Left ventricle myocardium inferior (tissue), 1 donor: ENCODE measurements at places on chromosomes 16 and 17.

GRCh38 chr17:42251115-42251514 lies 25.1 kb downstream of the STAT5B start:
- no peak overlapping the region for H3K27ac ChIP-seq
- no peak for DNase-seq
- H3K4me3 ChIP-seq, result no peak overlapping the region
- H3K4me1 ChIP-seq, result peaks cover 61% of the 10 kb centered on the region
- no peaks in the 10 kb centered on the region for H3K27me3 ChIP-seq

DNA sequence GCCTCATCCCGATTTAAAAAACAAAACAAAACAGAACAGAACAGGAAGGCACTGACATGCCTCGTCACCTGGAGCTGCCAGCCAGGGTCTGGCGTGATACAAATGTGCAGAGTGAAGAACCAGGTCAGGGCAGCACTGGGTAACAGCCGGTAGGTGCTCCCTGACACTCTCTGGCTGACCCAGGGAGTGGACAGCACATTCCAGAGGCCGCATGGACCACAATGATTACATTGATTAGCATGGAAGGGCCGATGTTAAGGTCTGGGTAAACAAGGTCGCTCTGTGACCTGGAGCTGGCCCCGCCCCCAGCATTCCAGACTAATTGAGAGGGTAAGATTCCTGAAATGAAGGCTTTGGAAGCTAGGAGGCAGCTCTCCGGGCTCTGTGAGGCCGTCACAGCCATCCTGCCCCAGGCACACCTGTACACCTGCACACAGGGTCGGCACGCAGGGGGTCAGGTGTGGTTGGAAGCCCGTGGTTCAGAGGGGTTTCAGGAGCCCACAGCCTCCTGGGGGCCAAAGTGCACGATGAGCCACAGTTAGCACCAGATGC lies 21.4 kb downstream of the PIEZO1 start:
- no peak overlapping the region for H3K27ac ChIP-seq
- H3K27me3 ChIP-seq, result no peaks in the 10 kb centered on the region
- peaks cover 52% of the 10 kb centered on the region for H3K4me1 ChIP-seq
- H3K4me3 ChIP-seq, result no peak overlapping the region
- DNase-seq, result no peak

DNA sequence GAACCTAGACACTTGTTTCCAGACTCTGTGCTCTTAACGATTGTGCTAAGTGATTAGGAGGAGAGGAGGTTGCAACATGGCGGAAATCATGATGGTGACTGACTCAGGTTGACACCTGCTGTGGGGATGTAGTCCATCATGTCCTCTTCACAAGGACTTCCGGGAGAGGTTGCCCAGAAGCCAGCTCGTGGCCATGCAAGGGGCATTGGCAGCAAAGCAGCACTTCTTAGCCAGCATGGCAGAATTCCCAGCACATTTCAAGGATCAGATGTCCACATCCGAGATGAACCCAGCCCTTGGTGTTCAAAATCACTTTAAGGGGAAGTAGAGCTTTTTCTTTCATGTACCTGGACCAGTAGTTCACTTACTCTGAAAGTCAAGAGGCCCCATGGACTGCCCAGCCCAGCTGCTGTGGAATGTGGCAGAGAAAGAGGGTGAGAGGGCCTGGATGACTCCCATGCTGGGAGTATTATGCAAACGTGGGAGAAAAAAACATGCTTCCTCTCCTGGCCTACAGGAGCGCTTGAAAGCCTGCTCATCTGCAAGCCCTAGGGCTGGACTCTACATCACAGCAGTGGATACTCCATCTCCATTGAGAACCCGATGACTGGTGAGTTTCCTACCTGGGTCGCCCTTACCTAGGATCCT lies 65.5 kb downstream of the IRX6 start:
- H3K4me3 ChIP-seq, result peak overlapping the region; percentile 5
- H3K4me1 ChIP-seq, result peaks cover 50% of the 10 kb centered on the region
- DNase-seq, result peak; percentile 51
- no peaks in the 10 kb centered on the region for H3K36me3 ChIP-seq
- H3K27me3 ChIP-seq, result no peaks in the 10 kb centered on the region
- H3K27ac ChIP-seq, result peak overlapping the region; percentile 86

GRCh38 chr17:78933959-78934568 lies 8.9 kb upstream of the TIMP2 start:
- H3K4me1 ChIP-seq, result peaks cover 44% of the 10 kb centered on the region
- peak; percentile 95 for DNase-seq
- H3K36me3 ChIP-seq, result no peaks in the 10 kb centered on the region
- H3K4me3 ChIP-seq, result peak overlapping the region; percentile 54
- no peaks in the 10 kb centered on the region for H3K27me3 ChIP-seq

GRCh38 chr16:66900721-66901441 lies 17.8 kb downstream of the CDH16 start:
- H3K36me3 ChIP-seq, result no peaks in the 10 kb centered on the region
- H3K4me1 ChIP-seq, result peaks cover 57% of the 10 kb centered on the region
- peak overlapping the region; percentile 96 for H3K27ac ChIP-seq
- H3K27me3 ChIP-seq, result no peaks in the 10 kb centered on the region
- no peak overlapping the region for H3K4me3 ChIP-seq

GRCh38 chr17:13864521-13864920 lies 204.8 kb upstream of the COX10 start:
- H3K4me1 ChIP-seq, result peaks cover 10% of the 10 kb centered on the region
- DNase-seq, result no peak
- H3K36me3 ChIP-seq, result no peaks in the 10 kb centered on the region
- no peaks in the 10 kb centered on the region for H3K27me3 ChIP-seq
- no peak overlapping the region for H3K27ac ChIP-seq
- H3K4me3 ChIP-seq, result no peak overlapping the region

- DNase-seq, result no peak
- H3K4me3 ChIP-seq, result no peak overlapping the region
- no peaks in the 10 kb centered on the region for H3K27me3 ChIP-seq
- no peak overlapping the region for H3K27ac ChIP-seq
Measured at GRCh38 chr17:29085223-29085622, 42.3 kb downstream of the PIPOX start.

DNA sequence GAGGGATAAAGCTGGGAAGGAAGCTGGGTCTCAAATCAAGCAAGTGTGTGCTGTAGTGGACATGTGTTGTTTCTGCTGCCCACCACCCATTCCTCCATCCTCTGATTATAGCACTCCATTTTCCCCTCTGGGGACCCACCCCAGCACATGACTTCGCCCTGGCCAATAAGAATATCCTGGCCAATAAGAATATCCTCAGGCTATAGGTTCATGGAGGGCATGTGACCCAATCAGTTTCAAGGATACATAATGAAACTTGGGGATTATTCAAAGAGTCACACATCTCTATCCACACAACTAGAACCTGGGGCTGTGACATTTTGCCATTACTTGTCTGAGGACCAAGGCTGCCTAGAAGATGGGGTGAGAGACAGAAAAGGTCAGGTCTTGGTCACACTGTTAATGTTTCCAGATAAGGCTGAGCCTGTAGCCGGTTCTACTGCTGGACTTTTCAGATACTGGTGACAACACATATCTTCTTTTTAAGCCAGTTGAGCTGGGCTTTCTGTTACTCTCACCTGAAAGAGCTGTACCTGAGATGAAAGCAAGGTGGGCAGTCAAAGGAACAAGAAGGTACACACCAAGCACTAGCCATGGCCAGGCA lies 33.7 kb downstream of the MYO18A start:
- DNase-seq, result no peak
- peaks cover 80% of the 10 kb centered on the region for H3K4me1 ChIP-seq
- H3K27ac ChIP-seq, result peak overlapping the region; percentile 18
- no peak overlapping the region for H3K4me3 ChIP-seq
- H3K27me3 ChIP-seq, result no peaks in the 10 kb centered on the region

DNA sequence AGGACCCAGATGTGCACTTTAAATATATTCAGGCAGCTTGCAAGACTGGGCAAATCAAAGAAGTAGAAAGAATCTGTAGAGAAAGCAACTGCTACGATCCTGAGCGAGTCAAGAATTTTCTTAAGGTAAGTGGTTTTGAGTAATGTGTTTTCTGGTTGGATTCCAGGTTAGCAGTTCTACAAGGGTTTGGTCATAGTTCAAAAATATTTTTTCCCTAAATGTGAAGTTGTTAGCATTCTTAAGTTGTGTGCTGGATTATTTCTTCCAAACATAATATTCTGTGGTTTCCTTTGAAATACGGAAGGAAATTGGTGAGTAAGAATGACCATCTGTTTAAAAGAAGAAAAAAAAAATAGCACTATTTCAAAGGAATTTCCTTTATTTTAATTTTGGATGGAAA lies 38.4 kb downstream of the PTRH2 start:
- no peak overlapping the region for H3K4me3 ChIP-seq
- H3K4me1 ChIP-seq, result peaks cover 30% of the 10 kb centered on the region
- peak overlapping the region; percentile 22 for H3K27ac ChIP-seq
- no peak for DNase-seq
- no peaks in the 10 kb centered on the region for H3K27me3 ChIP-seq

- no peak for DNase-seq
- no peak overlapping the region for H3K27ac ChIP-seq
- H3K27me3 ChIP-seq, result peaks cover 17% of the 10 kb centered on the region
- H3K36me3 ChIP-seq, result no peaks in the 10 kb centered on the region
- no peak overlapping the region for H3K4me3 ChIP-seq
- no peaks in the 10 kb centered on the region for H3K4me1 ChIP-seq
Measured at GRCh38 chr16:80437707-80438106, 103.1 kb upstream of the DYNLRB2 start.

DNA sequence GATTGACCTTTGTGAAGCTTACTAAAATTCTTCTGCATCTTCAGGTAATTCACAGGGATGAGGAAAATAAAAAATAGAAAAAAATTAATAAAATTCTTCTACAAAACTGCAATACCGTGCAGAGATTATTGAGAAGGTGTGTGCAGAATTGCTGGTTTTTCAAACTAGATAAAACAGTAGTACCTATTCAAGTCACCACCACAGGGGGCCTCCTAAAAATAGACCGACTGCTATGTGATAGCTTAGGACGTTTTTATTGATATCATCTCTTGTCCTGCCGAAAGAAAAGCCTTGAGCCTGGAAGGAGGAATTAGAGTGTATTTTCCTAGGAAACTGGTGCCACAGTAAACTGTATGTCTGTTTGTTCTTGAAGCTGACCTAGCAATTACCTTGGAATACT lies 325.9 kb downstream of the ZFHX3 start:
- no peaks in the 10 kb centered on the region for H3K27me3 ChIP-seq
- H3K36me3 ChIP-seq, result no peaks in the 10 kb centered on the region

DNA sequence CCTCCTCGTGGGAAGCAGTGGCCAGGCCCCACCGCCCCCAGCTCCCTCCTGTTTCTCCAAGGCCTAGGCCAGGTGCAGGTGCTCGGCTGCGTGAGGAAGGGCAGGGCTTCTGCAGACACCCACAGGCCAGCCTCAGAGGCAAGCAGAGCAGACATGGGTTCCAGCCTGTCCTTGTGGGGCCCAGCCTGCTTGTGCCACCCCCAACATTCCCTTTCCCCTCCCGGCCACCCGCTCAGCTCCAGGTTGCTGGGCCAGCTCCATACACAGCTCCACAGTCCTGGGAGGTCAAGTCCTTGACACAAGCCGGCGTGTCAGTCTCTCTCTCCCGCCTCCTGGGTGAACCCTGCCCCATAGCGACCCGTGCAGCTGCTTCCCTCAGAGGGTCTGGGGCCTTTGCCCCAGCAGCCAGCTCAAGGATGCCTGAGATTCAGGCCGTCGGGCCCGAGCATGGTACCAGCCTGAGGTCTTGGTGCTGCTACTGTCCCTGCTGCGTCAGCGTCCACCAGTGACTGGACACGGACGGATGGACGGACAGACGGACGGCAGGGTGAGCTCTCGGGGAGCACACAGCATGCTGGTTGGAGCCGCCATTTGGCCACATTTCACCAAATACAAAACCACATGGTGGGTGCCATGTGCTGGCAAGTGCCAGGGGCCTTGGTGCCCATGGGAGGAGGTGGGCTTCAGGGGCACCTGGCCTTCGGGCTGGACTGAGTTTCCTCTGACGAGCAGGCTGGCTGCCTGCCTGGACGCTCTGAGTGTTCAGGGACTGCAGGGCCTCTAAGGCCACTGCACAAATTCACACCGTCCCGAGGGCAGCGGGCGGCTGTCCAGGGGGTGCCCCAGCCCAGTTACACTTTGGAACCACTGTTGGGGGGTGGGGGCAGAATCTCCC lies 8.0 kb downstream of the SECTM1 start:
- peaks cover 53% of the 10 kb centered on the region for H3K27me3 ChIP-seq
- peaks cover 18% of the 10 kb centered on the region for H3K4me1 ChIP-seq
- no peak overlapping the region for H3K27ac ChIP-seq
- no peak for DNase-seq
- H3K4me3 ChIP-seq, result no peak overlapping the region

DNA sequence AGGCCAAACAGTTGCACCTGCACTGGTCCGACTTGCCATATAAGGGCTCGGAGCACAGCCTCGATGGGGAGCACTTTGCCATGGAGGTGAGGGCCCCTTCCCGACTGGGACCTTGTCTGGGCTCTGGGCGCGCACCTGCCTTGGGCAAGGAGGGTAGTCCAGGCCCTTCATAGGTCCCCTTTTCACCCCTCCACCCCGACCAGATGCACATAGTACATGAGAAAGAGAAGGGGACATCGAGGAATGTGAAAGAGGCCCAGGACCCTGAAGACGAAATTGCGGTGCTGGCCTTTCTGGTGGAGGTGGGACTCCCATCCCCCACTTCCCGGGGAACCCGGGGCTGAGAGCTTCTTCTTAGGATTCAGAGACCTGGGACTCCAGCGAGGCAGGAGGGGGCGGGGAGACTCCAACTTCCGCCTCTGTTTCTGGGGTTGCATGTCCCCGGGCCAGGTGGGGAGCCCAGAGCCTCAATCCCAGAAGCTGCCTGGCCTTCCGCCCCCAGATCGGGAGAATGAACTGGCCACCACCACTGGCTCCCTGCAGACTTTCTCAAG lies 7.8 kb downstream of the CA4 start:
- H3K36me3 ChIP-seq, result no peaks in the 10 kb centered on the region
- H3K4me1 ChIP-seq, result peaks cover 86% of the 10 kb centered on the region
- peak overlapping the region; percentile 50 for H3K27ac ChIP-seq
- H3K27me3 ChIP-seq, result peaks cover 80% of the 10 kb centered on the region
- DNase-seq, result no peak
- H3K4me3 ChIP-seq, result no peak overlapping the region

DNA sequence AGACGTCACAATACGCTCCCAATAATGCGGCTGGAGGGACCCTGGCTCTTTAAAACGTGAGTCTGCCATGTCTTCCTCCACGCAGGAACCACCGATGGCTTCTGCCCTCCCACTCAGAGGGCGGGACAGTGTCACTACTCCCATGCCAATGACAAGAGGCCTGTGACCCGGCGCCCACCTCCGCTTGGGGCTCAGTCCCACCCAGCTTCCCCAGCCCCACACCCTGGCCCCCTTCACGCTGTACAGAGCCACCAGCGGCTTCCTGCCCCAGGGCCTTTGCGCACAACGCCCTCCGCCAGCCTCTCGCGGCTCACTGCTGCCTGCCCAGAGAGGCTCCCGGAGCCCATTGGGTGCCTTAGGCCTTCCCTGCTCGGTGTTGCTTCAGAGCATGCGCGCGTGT lies 29.5 kb upstream of the ZNF469 start:
- H3K27me3 ChIP-seq, result peaks cover 28% of the 10 kb centered on the region
- peak; percentile 5 for DNase-seq
- no peak overlapping the region for H3K4me3 ChIP-seq
- H3K27ac ChIP-seq, result no peak overlapping the region
- no peaks in the 10 kb centered on the region for H3K36me3 ChIP-seq
- H3K4me1 ChIP-seq, result no peaks in the 10 kb centered on the region

- peaks cover 40% of the 10 kb centered on the region for H3K4me1 ChIP-seq
- H3K27ac ChIP-seq, result no peak overlapping the region
- DNase-seq, result no peak
- no peaks in the 10 kb centered on the region for H3K27me3 ChIP-seq
- H3K4me3 ChIP-seq, result no peak overlapping the region
Measured at GRCh38 chr17:82446649-82447048, 3.9 kb downstream of the CYBC1 start.
